ENCODE measurements at places on chromosomes 2 and 18. TPM values are rescaled to one million over a fixed set of nuclear protein-coding genes. Genes with fewer than 3 reads are reported as not detected.

DNA sequence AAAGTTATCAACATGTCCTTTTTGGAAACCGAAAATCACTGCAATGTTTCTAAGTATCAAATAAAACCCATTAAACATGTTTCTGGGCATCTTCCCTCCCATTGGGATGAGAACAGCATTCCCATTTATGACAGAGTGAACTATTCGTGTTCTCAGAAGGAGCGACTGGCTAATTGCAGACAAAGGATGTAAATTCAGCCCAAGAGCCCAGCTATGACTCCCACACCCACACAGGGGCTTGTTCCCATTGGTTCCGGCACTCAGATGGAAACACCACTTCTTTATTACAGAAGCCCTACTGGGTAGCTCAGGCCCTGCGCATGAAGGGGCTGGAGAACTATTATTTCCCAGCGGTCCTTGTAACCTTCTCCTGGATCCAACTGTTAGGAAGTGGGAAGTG, 16.6 kb upstream of the NPAS2 start:
- DNase-seq = no peak

- DNase-seq = no peak
Measured at GRCh38 chr2:88036182-88036581, 19.4 kb downstream of the KRCC1 start.

DNA sequence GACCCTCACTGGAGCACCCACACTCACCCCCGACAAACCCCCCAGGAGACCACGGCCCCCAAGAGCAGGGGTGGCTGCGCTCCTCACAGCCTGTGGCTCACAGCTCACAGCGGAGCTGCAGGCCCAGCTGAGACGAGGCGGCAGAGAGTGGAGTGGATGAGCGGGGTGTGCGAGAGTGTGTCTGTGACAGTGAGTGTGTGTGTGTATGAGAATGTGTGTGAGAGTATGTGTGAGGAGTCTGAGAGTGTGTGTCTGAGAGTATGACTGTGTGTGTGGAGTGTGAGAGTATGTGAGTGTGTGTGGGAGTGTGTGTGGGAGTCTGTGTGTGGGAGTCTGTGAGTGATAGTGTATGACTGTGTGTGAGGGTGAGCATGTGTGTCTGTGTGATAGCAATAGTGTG, 55.3 kb upstream of the ID2 start:
- DNase-seq = no peak

GRCh38 chr2:123040506-123040905, 984.6 kb upstream of the CNTNAP5 start:
- DNase-seq = no peak

DNA sequence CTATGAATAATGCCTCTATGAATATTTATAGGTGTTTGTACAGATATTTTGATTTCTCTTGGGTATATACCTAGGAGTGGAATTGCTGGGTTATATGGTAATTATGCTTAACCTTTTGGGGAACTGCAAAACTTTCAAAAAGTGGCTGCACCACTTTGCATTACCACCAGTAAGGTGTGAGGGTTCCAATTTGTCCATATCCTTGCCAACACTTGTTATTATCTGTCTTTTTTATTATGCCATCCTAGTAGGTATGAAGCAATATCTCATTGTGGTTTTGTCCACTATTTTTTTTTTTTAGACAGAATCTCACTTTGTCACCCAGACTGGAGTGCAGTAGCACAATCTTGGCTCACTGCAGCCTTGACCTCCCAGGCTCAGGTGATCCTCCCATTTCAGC, 112.2 kb upstream of the FBXO11 start:
- DNase-seq = no peak

DNA sequence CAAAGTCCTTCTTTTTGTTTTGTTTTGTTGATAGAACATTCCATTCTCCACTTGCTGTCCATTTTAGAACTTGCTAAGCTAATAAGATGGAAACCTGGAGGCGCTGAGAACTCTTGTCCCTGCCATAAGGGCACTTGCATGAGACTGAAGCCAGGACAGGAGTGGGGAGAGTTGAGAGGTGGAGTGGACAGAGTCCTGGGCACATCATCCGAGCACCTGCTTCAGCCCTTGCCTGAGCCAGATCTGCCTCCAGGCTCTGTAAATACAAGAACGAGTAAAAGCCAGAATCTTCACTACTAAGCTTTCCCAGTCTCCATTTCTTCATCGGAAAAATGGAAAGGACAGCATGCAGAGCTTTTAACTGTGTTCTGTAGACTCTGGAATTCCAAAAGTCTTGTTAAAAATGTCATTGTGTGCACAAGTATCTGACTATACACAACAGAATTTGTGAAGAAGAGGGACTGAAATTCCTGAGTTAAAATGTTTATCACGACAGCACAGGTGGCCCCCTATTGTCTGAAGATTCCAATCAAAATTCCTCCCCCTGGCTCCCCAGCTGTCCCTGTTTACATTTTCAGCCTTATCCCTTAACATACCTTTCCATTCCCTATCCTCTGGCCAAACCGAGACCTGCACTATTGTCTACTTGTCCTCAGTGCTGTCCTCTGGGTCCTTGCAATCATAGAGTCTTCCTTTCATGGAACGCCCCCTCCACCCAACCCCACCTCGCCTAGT, 498.2 kb upstream of the TNP1 start:
- DNase-seq = no peak

- no peak for DNase-seq
Measured at GRCh38 chr2:54809819-54810218, 86.4 kb downstream of the EML6 start.

DNA sequence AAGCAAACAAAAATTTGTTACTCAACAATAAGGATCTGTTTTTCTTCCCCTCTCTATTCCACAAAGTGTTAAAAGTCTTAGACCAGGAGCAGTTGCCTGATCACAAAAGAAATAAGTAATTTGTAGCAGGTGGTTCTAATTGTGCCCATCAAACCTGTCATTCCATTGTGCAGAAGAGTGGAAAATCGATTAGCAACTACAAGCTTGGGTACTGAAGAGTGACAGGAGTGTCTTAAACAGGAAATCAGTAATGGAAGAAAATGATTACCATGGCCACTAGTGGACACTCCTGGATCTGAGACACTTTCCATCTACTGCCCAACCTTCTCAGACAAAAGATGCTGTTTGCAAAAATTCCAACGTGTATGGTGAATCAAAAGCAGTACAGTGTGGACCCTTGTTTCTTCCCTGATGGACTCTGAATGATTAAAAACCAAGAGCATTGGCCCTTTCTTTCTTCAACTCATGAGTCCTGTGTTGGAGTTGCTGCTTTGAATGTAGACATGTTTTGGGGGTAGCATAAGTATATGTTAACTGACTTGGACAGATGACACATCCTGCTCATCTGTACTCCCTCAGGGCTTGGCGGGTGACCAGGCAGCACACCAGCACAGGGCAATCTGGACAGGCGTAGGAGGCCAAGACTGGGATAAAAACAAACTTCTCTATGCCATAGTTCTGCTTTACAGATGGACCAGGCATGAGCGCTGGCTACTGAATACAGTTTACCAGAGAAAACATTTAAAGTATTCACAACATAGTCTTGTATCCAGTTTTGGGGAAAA, 51.9 kb downstream of the PLA2R1 start:
- peak; percentile 15 for DNase-seq

GRCh38 chr2:168706806-168707205, 95.6 kb upstream of the NOSTRIN start:
- DNase-seq = no peak

- DNase-seq = no peak
Measured at GRCh38 chr2:206693399-206694137, 24.6 kb downstream of the DYTN start.

GRCh38 chr2:37631292-37631691, 40.1 kb downstream of the CDC42EP3 start:
- DNase-seq = no peak

- DNase-seq = no peak
Measured at GRCh38 chr2:127032621-127033020, 74.3 kb downstream of the BIN1 start.

GRCh38 chr2:21052044-21052443, 8.2 kb upstream of the APOB start:
- no peak for DNase-seq

ZBTB7C gene
- 1.5 TPM for total RNA-seq

DYSF gene
- total RNA-seq = 2.3 TPM

ABCG5 gene
- total RNA-seq = not detected

MROH2A gene
- total RNA-seq = not detected

GNAL gene
- total RNA-seq = 2.6 TPM

MTCL1 gene
- total RNA-seq = 8.5 TPM

GALNT5 gene
- not detected for total RNA-seq

FOSL2 gene
- total RNA-seq = 298 TPM

GPBAR1 gene
- total RNA-seq = 0.38 TPM

CD302 gene
- total RNA-seq = 37.8 TPM
